ENCODE measurements at places on chromosomes 6 and 20.

GRCh38 chr20:44678990-44679611, 27.6 kb upstream of the ADA start:
- no peak for DNase-seq

DNA sequence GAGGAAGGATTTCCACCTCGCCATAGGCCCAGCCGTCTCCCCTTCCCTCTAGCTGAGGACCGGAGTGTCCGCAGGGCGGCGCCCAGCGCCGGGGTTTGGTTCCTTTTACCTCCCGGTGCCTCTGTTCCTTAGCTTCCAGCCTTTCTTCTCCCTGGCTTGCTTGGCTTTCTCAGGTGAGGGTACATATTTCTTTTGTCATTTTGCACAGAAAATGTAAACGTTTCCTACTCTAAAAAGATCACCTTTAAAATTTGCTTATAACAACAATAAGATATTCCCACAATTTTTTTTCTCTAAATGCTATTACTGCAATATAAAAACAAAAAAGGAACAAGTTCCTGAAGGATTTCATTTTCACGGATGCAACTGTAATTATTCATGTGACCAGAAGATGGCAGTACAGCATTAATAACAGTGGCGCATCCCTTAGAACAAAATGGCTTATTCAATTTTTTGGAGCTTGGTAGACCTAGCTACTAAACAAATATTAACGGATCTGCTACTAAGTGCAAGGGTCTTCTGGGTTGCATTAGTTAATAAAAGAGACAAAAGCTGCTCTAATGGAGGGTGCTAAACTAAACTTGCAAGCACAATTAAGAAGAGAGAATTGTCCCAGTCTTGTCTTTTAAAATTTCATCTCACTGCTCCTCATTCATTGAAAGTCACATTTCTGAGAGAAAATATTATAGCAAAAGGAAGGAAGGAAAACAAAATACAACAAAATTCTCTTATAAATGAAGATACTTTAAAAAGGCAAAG, 172.9 kb downstream of the ADGRG6 start:
- DNase-seq, result peak; percentile 1

DNA sequence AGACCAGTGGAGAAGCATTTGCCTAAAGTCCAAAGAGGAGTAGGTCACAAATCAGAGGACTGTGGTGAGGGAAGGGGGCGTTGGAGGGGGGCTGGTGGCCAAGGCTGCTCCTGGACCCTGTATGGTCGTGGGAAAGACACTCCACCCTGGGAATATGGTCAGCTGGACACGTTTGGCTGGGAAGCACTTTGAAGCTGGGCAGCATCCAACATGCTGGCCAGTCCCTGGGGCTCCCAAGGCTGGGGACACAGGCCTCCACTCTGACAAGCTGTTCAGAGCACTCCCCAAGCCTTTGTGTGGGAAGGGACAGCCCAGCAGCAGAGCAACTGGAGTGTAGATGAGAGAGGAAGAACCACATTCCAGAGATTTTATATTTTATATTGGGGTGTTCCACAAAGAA, 203.2 kb downstream of the ANKRD60 start:
- DNase-seq, result no peak

DNA sequence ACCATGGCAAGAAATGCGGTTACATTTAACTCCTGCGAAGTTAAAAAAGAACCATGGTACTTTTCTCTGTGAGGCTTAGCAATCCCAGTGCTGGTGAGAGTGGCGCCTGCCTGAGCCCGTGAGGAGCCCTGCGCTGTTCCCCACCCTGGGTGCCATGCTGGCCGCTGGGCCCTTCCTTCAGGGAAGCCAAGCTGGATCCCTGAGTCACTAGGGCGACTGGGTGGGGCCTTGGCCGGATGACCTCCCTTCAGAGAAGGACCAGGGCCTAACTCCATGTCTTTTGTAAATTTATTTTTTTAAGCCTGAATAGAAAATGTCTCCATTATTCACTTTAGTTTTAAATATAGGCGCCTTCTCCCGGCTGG, 209.1 kb downstream of the ERMARD start:
- no peak for DNase-seq

DNA sequence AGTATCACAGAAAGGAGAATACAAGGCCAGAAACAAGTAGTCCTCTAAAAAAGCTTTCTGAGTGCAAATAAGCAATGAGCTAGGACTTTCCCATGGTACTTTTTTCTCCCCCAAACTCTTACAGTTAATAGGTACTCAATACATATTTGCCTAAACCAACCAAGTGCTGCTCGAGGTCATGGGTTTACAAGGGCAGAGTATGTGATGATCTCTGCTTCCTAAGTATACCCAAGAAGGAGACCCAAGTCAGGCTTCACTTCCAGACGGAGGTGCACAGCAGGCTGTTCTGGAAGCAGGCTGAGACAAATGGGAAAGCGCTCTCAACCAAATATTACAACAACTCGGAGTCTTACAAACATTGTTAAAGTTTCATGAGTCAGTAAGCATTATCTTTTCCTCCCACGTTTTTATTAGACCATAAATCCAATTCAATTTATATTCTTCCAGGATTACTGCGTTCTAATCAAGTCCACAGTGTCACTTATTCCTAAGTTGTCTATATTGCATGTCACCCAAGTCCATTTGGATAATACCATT, 8.1 kb downstream of the FYN start:
- DNase-seq, result no peak

GRCh38 chr6:32617751-32618150, 19.5 kb upstream of the HLA-DQA1 start:
- DNase-seq, result no peak

- no peak for DNase-seq
Measured at GRCh38 chr6:11822346-11822745, 43.7 kb upstream of the ADTRP start.

Data from activated T-cell treated with anti-CD3 and anti-CD28 coated beads for 4 hours (primary cell).